ENCODE measurements at places on chromosomes 13 and 19.
A peak's percentile ranks its signal among the peaks of the same experiment; 100 is the strongest.

DNA sequence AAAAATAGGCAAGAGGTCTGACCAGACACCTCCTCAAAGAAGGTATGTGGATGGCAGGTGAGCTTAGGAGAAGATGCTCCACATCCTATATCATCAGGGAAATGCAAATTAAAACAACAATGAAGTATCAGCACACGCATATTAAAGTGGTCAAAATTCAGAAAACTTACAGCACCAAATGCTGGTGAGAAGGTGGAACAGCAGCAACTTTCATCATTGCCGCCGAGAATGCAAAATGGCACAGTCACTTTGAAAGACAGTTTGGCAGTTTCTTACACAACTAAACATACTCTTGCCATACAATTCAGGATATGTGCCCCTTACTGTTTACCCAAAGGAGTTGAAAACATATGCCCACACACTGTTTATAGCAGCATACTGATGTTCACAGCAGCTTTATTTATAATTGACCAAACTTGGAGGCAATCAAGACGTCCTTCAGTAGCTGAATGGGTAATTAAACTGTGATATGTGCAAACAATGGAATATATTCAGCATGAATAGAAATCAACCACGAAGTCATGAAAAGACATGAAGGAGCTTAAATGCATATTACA lies 22.5 kb downstream of the OR10H4 start:
- DNase-seq: no peak

GRCh38 chr13:85019121-85019520 lies 780.1 kb downstream of the SLITRK6 start:
- DNase-seq: no peak

DNA sequence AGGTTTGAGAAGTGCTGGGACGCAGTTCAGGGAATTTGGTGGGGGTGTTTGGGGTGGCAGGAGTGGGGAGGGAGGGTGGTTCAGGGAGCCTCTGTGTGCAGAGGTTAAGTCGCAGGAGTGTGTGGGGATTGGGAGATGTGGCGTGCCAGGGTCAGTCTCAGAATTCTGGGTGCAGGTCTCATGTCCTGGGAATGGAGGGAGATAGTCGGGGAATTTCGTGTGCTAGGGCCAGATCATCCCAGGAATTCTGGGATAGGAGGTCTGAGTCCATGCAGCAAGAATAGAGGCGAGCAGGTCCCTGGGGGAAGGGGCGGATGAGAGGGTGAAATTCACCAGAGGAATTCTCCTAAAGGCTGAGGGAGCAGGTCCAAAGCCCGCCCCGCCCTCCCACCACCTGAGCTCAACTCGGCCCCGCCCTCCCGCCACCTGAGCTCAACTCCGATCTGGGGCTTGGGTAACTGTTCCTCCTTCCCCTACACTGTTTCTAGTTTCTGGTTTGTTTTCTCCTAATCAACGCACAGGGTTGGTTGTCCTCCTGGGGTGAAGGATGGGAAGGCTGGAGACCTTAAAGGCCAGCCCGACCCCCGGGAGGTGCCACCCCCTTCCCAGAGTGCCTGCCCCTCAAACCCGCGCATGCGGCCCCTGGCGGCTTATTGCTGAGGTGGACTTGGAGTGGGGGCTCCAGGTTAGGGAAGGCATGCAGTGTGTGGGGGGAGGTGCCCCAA lies 15.2 kb downstream of the KCNC3 start:
- no peak for DNase-seq

- DNase-seq: no peak
These were observed 10.2 kb downstream of the RASL11A start for GRCh38 chr13:27280841-27281240.

DNA sequence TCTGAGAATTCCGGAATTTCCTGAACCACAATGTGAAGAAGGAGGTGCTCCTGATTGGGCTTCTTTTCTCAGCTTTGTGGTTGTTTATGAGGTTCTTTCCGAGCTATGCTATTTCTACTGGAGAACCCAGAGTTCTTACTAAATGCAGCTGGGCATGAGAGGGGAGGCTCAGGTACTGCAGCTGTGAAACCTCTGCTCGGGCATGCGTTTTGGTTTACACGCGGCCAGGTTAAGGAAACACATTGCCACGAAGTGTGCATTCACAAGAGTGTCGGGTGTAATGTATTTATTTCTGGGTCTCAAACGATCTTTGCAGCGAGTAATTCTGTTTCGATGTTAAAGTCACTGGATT lies 661 bp upstream of the MIR17HG start:
- peak; percentile 44 for DNase-seq

DNA sequence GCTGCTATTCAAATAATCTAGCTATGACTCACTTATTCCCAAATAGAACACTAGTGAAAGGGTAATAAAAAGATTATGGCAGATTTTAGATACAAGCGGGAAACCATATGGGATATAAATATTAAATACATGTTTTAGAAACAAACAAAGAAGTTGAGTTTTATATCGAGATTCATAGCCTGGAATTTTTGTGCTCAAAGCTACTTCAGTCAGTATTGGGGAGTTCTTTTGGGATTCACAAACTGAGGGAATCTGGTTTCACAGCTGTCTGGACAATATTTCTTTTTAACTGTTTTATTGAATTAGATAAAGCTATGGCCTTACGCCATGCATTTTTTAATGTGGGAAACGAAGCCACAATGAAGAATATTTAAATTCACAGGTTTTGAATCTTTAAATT lies 257.1 kb upstream of the PCDH20 start:
- no peak for DNase-seq
